NCI-H446 (cell line): ENCODE measurements at places on chromosomes 11 and 22.

- DNase-seq, result no peak
Measured at GRCh38 chr11:38835966-38836365, 2237.9 kb upstream of the RAG2 start.

DNA sequence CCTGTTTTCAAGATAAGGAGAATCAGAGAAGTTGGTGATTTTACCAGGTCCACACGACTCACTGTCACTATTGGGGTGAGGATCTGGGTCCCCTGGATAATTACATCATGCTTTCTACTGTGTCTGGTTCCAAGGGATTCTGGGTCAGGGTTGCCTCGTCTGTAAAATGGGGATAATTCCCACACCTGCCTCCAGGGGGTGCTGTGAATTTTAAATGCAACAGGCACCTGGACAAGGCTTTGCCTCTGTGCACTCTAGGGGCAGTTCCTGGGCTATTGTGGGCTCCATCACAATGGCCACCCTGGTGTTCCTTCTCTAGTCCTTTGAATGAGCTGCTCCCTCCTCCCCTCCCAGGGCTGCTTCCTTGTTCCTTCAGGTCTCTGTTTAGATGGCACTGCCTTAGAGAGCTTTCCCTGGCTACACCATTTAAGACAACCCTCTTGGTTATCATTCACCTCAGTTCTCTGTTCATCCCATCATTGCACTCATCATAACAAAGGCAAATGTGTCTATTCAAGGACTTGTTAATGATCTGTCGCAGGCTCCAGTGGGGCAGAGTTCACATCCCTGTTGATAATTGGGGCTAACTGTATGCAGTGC is 178.6 kb downstream of the MIAT start:
- no peak for DNase-seq

DNA sequence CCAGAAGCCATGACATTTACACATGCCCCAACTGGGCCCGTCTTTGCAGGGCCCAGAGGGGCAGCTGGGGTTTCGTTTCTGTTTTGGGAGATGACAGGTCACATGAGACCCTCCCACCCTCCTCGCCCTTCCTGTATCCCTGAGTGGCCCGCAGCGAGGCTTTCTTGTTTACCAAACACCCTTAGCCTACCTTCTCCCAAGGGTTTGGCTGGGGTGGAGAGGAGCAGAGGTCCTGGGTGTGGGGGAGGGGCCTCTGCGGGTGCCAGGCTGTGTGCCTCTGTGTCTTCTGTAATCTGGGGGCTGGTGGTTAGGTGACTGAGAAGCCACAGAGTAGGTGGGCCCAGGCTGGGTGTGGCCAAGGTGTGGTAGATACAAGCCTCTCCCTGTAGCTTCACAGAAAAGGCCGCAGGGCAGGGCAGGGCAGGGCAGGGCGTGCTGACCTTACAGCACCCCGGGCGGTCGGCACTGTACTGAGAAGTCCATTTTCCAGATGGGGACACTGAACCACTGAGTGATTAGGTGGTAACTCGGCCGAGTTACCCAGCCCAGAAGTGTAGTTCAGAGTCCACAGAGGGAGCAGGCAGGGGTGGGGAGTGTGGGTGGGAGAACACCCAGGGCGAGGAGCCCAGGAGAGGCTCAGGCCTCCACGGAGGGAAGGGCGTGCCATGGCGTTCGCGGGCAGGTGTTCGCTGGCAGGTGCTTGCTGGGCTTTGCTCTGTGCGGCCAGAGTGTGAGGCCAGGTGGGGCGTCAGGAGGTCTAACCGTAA is 8.7 kb downstream of the PRR5 start:
- DNase-seq, result no peak

- no peak for DNase-seq
Measured at GRCh38 chr11:47899801-47900200, 51.7 kb upstream of the NUP160 start.

DNA sequence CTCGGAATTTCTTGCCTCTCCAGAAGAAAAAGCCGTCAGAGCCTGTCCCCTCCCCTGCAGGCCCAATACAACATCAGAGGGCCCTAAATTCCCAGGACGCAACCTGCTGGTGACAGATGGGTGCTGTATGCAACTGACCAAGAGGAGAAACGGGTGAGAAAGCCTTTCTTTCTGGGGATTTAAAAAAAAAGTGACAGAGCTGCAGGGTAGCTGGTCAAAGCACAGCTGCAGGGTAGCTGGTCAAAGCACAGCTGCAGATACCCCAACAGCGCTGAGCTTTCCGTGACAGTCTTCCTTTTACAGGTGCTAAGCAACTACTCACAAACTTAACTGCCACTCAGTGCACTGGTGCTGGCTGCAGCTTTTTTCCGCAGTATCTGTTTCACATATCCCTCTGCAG is 17.8 kb downstream of the AP1B1 start:
- no peak for DNase-seq

GRCh38 chr11:63764679-63765647 is 3.6 kb downstream of the ZFTA start:
- DNase-seq, result no peak

- DNase-seq, result no peak
Measured at GRCh38 chr11:26620282-26621045, 48.4 kb upstream of the MUC15 start.
